NCI-H69 (cell line): ENCODE measurements at places on chromosomes 3 and 15.
A peak's percentile ranks its signal among the peaks of the same experiment; 100 is the strongest.

- no peak for DNase-seq
Measured at GRCh38 chr3:183954875-183955274, 62.8 kb downstream of the ABCC5 start.

- DNase-seq = no peak
Measured at GRCh38 chr15:99427668-99428361, 138.0 kb upstream of the MEF2A start.

DNA sequence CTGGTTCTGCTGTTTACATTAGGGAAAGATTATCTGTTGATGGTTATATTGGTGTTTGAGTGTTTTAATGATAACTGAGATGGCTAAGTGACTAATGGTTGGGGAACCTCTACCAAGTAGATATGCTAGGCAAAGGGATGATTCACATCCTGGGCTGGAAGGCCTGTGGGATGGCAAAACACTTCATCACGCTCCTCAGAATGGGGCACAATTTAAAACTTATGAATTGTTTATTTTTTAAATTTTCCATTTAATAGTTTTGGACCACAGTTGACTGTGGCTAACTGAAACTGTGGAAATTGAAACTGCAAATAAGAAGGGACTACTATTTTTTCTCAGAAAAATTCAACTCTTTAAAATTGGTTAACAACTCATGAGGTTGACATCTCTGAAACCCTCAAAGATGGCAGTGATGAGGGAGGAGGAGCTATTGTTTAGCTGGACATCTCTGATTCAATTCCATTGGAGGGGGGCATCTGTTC lies 100.5 kb upstream of the ZBED2 start:
- no peak for DNase-seq

GRCh38 chr3:43043071-43043766 lies 62.7 kb downstream of the POMGNT2 start:
- DNase-seq = no peak

DNA sequence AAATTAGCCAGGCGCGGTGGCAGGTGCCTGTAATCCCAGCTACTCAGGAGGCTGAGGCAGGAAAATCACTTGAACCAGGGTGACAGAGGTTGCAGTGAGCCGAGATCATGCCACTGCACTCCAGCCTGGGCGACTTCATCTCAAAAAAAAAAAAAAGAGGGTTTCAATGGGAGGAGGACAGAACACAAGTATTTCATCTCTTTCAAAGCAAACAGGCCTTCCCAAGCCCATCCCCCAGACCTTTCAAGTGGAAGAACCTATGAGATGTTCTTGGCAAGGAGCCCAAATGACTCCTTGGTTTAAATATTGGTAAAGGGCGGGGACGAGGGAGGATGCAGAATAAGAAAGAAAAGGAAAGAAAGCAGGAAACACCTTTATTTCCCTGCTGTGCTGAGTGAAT lies 62.2 kb upstream of the MCF2L2 start:
- peak; percentile 94 for DNase-seq

DNA sequence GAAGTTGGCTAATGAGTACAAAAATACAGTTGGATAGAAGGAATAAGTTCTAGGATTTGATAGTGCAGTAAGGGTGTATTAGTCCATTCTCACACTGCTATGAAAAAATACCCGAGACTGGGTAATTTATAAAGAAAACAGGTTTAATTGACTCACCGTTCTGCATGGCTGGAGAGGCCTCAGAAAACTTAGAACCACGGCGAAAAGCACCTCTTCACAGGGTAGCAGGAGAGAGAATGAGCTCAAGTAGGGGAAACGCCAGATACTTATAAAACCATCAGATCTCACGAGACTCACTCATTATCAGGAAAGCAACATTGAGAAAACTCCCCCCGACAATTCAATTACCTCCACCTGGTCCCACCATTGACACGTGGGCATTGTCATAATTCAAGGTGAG lies 483.3 kb downstream of the TUSC7 start:
- no peak for DNase-seq

DNA sequence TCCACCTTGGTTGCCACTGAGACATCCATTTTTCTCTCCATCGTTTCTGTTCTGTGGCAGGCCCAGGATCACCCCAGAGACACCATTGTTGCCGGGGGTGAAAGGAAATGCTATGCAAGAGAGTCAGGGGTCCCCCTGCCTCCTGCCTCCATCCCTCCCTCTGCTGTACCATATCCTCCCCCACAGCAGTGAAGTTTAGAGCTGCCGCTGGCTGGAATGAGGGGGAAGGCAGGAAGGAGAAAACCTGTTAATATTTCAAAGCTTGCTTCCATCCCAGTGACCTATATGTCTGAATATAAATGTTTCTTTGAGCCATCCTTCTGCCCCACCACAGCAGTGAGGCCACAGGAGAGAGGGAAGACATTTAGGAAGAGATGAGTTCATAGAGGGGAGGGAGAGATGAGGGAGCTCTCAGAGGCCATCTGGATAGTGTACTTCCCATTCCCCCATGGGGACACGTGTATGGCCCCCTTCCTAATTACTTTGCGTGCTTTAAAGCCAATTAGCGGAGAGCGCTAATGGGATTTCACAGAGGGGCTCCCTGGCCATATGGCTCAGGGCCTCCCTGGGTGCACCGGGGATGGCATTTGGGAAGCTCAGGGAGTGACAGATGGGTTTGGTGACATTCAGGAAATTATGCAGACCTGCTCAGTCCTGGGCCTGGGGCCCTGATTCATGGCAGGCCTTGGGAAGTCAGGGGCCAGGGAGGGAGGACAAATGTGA lies 40.4 kb upstream of the CHRNB4 start:
- DNase-seq = peak; percentile 98

- DNase-seq = no peak
Measured at GRCh38 chr3:29940759-29941323, 660.0 kb downstream of the RBMS3 start.

GRCh38 chr3:32421991-32422859 lies 30.6 kb downstream of the CMTM7 start:
- peak; percentile 93 for DNase-seq
